ENCODE measurements at places on chromosomes 6 and 20. TPM values are rescaled to one million over a fixed set of nuclear protein-coding genes. Genes with fewer than 3 reads are reported as not detected.

- no peak for DNase-seq
Observed at GRCh38 chr20:19770375-19770774, 12.3 kb downstream of the RIN2 start.

DNA sequence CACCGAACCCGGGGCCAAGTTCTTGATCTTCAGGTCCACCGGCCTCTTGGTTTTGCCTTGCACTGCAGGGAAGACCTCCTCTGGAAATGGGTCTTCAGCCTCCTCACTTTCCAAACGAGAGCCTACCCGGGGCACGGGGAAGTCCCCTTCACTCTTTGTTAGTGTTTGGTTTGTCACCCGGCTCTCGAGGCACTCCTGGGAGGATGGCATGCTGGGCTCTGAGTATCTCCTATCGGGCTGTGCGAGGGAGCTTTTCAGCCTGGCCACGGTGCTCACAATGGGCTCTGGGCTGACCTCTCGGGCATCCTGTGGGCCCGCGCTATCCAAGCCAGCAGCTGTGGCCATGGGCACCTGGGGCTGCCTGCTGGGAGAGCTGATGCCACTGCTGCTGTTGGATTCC lies 8.1 kb downstream of the TAGAP start:
- DNase-seq = no peak

DNA sequence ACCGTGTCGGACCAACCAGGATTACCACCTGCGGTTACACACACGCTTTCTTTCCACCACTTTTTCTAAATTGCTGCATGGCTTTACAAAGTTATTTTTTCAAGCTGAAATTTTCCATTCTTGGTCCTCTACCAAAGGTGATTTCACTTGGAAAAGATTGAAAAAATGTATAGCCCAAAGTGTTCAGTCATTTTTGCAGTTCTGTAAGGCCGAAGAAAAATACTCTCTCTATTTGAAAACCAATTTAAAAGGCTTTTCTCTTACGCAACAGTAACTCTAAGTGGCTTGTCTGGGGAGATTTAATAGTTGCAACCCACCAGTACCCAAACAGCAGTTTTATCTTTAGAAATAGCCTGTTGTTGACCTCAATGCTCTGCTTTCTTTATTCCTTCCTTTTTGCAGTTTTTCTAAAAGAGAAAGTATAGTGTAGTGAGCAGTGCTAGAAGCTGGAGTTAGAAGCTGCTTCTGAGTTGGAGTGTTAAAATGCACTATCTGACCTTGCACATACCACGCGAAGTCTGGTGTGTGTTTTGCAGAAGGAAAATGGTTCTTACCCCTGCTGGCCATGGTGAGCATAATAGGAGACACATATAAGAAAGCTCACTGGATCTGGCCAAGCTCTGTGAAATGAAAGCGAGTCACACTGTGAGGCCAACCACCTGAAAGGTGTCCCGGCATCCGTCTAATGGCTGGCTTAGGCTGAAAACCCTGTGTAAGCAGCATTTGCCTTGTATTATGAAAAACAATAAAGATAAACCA lies 271.6 kb upstream of the PRND start:
- no peak for DNase-seq

The SPATA25 gene
- 0.44 TPM for total RNA-seq

The CLDN20 gene
- total RNA-seq = not detected

GRCh38 chr6:54285595-54285994 lies 22.6 kb upstream of the TINAG start:
- no peak for DNase-seq

The SLC22A1 gene
- total RNA-seq = not detected

The DCBLD1 gene
- total RNA-seq = 32.3 TPM

The VGLL2 gene
- total RNA-seq = not detected

GRCh38 chr6:76810286-76810685 lies 653.0 kb downstream of the HTR1B start:
- no peak for DNase-seq

The COL9A1 gene
- total RNA-seq = not detected

The PGC gene
- not detected for total RNA-seq

- no peak for DNase-seq
Observed at GRCh38 chr6:45265246-45265645, 62.9 kb upstream of the RUNX2 start.

DNA sequence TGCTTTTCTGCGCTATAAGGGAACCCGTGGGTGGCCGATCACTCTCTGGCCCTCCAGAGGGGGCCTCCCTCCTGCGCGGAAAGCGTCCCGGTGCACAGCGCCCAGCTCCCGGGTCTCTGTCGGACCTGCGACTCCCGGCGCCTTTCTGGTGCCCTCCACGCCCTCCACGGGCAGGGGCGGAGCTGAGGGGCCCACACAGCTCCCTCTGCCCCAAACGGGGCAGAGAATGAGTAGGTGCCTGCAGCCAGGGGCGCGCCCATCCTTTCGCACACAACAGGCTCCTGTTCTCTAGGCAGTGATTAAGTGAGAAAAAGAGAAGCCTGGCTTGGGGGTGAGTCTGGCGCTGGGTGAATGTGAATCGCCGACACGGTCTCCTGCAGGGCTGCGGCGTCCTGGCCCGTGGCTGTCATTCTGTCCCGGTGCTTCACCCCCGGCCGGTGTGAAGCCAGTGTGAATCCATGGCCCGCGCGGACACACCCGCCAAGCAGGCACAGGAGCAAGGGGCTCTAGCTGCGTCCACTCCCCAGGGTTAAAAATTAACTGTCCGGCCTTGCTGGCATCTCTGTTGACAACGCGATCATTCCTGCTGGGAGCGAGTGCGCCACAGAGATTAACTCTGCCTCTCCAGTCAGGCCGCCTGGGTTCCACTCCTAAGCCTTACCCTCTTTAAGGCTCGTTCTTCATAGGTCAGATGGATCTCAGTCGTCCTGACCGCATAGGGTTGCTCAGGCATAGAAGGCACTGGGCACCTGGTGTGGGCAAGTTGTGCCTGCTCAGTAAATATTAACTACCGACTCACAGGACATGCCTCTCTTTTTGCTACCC lies 88.8 kb downstream of the PCSK2 start:
- DNase-seq = no peak

The VWA7 gene
- total RNA-seq = 0.40 TPM

The EMILIN3 gene
- not detected for total RNA-seq

DNA sequence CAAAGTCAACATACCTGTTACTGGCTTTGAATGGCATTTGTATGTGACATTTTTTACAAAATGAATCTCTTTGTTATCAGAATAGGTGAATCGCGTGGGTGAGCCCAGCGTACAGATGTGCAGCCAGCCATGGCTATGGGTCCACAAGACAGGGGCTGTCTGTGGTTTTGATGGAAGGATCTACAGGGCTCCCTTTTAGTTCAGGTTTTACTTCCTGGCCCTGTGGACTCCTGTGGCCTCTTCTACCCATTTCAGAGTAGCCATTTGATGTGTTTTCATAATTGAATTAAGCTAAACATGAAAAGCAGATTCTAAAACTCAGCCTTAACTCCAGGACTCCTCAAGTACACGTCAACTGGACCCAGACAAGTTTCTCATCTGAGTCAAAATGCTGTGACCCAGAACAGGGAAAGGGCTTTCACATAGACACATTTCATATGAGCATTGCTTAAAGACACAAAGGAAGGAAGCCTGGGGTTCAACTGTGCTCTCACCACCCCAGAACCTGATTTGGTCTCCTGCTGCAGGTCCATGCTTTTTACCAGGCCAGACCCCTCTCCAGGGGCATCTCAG lies 105.3 kb upstream of the NAA20 start:
- no peak for DNase-seq

The SLC17A1 gene
- not detected for total RNA-seq

- no peak for DNase-seq
Observed at GRCh38 chr6:12482386-12483375, 192.5 kb downstream of the EDN1 start.

The MUC21 gene
- not detected for total RNA-seq
